LoVo (cell line): ENCODE measurements at places on chromosomes 1 and 21.
A peak's percentile ranks its signal among the peaks of the same experiment; 100 is the strongest.

- no peak for DNase-seq
Observed at GRCh38 chr1:150609732-150610131, 19.7 kb downstream of the ENSA start.

DNA sequence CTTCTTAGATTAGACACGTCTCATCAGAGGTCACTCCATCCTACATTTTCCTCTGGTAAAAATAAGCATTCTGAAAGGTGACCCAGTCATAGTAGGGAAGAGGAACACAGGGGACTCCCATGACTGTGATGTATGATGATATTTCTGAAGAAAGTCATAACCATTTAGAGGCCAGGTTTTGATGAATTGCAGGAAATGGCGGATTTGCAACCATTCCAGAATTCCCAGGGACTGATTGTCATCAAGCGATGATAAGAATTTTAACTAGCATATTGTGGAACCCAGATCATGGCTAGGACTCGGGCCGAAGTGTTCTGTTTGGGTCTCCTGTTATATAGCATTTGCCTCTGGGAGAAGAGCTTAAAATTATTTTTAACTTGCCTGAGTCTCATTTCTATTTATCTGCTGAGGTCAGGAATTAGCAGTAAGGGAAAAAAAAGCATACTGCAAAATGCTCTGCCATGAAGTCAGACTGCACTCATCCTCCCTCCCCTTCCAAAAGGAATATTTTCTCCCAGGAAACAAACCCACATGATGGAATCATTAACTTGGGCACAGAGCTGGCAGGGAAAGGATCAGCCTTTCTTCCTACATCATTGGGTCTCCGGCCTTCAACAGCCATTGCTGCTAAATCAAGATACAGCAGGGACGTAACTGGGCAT is 286.7 kb downstream of the HLX start:
- DNase-seq = no peak

GRCh38 chr1:27102707-27103468 is 52.0 kb downstream of the SLC9A1 start:
- peak; percentile 51 for DNase-seq

- DNase-seq = peak; percentile 33
Observed at GRCh38 chr1:11761988-11762406, at the start of gene C1orf167. TSS of gene C1orf167 (plus strand) at chr1:11762193. CDS start at chr1:11764401, 2,208 bp downstream.

DNA sequence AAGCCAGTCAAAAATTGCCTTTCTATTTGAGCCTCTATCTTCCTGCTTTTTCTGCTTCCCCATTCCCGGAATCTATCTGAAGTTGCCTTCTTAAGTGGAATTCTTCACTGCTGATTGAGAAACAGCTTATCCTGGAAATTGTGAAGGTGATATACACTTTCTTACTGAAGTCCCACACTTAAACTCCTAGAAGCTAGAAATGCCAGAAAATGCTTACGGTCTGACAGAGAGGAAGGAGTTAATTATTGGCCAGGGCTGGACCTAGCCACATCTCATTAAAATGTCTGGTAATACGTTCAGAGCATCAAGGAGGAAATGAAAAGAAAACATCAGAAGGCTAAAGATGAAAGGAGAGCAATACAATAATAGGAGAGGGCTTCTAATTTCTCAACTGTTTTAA is 292.5 kb upstream of the SNX7 start:
- DNase-seq = no peak

- DNase-seq = no peak
Observed at GRCh38 chr1:235409042-235409820, 42.0 kb downstream of the TBCE start.

DNA sequence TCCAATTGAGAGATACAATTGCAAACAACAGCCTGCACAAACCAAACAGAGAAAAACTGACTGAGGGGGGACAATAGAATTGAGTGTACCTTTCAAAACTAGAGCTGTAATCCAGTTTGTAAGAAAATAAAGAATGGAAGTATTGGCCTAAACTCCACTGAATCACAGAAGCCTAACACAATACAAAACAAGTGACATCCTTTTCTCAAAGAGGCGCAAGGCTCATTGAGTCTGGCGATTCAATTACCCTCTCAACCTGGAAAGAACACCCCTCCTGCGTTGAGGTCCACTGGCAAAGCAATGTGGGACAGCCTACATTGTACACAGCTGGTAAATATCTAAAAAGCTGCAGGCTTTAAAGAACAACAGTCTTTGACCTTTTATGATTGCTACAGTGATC is 182.6 kb downstream of the DPYD start:
- no peak for DNase-seq

DNA sequence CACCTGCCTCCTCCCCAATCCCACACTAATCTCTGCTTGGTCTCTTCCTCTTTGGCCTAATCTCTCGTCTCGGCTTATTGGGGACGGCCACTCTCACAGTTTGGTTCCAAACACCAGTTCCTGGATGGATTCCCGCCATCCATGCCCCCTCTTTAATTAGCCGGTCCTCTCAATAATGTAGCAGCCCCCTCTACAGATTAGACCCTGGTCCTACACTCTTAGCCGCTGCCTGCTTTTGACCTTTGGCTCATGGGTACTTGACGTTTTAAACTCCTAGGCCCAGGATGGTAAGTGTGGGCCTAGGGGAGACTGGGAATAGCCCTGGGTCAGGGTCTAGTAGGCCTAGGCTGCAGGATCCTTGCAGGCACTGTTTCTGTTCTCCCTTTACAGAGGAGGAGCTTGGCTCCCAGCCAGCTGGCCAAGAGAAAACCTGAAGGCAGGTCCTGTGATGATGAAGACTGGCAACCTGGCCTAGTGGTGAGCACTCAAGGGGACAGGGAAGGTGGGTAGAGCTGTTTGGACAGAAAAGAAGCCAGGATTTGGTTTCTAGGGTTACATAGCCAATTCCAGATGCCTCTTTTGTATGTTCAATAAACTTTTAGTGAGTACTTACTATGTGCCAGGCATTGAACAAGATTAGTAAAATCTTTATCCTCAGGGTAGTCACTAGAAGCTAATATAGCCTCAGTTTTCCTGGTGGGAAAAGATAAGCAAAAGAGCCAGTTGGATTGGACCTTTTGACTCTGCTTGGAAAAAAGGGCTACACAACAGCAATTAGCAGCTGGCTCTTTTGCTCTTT is 758 bp downstream of the RAD54L start:
- peak; percentile 54 for DNase-seq

DNA sequence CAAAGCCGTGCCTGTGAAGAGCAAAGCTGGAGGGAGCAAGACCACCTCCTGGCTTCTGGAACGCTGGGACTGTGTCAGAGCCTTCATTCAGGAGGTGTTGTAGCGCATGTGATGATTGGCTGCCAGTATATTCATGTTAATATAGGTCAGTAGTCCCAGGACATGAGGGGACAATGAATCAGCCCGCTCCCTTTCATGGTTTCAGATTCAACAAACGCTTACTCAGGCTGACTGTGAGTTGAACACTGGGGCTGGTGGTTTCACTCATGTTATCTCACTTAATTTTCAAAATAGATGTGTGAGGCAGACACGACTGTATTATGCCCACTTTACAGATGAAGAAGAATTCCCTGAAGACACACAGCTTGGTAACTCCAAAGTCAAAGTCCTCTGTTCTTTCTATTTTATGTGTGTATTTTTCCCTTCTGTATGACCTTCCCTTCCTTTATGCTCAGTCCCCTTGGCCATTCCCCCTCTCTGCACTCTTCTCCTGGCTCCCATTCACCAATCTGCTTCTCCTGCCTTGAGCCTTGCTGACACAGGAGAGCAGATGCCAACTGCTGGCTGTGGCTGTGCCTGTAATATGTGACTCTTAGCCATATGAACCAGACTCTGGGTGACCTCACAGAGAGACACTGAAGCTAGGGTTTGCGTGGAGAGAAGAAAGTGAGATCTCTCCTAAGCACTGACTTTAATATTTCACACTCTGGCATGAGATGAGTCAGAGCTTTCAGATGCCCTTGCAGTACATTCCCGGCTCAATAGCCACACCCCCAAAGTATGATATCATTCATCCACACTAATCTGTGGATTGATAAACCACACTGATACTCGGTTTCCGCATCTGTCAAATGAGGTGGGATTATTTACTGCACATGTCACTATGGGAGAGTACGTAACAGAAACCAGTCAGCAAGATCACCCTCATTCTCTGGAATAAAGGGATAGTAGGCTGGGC is 31.4 kb upstream of the KIRREL1 start:
- peak; percentile 34 for DNase-seq

- no peak for DNase-seq
Observed at GRCh38 chr1:117616967-117617366, 11.1 kb downstream of the TENT5C start.

- DNase-seq = peak; percentile 23
Observed at GRCh38 chr21:37659874-37660273, 256.4 kb downstream of the KCNJ6 start.

DNA sequence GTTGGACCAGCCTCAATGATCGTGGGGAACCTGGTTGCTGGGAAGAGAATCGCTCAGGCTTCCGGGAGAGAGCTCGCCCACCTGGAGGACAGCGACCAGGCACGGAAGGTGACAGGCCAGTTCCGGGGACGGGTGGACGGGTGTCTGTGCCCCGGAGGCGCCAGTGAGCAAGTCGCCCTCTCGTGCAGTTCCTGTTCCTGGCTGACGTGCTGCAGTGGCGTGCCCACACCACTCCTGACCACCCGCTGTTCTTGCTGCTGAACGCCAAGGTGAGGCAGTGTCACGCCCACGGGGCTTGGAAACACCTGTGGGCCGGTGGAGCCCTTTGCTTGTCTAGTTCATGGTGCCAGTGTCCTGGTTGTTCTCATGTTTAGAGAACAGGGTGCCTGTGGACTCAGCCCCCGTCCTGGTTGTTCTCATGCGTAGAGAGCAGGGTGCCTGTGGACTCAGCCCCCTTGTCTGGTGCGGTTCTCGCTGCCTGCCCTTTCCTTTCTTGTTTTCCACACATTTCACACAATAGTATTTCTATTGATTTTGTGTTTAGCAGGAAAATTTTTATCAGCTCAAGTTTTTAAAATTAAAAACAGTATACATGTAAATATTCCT is 53.1 kb downstream of the S100B start:
- no peak for DNase-seq

- DNase-seq = no peak
Observed at GRCh38 chr1:30302858-30303257, 420.5 kb downstream of the MATN1 start.

GRCh38 chr1:18919956-18920355 is 17.6 kb upstream of the ALDH4A1 start:
- no peak for DNase-seq

- no peak for DNase-seq
Observed at GRCh38 chr1:228923973-228924686, 188.9 kb downstream of the RHOU start.

DNA sequence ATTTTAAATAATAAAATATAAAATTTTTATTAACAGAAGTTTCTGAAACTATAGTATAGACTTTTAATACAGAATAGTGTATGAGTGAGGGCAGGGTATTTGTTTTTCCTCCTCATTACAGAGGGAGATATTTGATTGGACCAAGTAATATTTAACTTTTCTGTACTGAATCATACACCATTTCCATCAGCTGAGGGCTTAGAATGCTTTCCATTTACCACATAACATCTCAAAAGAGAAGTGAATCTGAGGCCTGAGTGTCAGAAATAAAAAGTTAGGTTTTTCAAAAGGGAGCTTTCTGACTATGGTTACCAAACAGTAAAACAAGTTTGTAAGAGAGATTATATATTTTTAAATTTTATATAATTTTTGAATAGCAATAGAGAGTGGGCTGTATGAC is 29.5 kb downstream of the TLCD4 start:
- no peak for DNase-seq

DNA sequence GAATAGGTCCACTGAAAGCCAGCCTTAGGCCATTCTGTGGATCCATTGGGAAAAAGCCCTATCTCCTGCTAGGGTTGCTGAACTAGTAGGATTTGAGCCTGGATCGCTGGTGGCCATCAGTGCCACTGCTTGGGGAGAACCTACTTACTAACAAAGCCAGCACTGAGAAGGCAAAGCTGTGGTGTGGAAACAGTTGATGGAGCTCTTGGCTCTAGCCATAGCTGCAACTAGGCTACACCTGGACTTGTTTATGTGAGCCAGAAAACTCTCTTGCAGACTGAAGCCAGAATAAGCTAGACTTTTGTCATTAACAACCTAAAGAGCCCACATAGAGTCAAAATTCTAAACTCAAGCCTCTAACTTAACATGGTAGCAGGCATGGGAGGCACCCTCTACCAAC is 20.7 kb downstream of the DAB1 start:
- no peak for DNase-seq

GRCh38 chr1:87464022-87464490 is 135.4 kb downstream of the LMO4 start:
- no peak for DNase-seq

- no peak for DNase-seq
Observed at GRCh38 chr1:244284641-244285156, 167.0 kb downstream of the ADSS2 start.

GRCh38 chr1:192550922-192551534 is 24.5 kb upstream of the RGS1 start:
- no peak for DNase-seq

GRCh38 chr1:51190961-51191360 is 45.1 kb upstream of the RNF11 start:
- DNase-seq = no peak

DNA sequence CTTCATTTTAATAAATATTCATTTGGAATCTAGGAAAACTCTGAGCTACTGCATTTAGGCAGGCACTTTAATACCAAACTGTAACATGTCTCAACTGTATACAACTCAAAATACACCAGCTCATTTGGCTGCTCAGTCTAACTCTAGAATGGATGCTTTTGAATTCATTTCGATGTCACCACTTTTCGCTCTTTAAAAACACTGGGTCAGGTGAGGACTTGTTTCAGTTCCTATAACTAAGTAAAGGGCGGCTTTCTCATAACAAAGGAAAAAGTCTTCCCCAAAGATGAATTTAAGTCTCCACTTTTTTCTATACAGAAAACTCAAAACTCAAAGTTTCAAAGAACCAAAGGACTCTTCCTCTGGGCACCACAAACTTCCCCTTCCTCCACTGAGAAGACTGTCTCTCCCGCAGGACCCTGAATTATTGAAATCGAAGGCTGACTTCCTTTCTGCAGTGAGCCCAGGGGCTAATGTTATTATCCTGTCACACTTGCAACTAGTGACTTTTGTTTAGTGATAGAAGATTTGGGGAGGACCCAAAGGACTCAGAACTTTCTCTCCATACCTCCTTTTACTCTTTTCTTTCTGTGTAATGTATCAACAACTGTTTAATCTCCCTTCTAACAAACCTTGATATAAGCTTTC is 9.7 kb upstream of the DHX9 start:
- no peak for DNase-seq

DNA sequence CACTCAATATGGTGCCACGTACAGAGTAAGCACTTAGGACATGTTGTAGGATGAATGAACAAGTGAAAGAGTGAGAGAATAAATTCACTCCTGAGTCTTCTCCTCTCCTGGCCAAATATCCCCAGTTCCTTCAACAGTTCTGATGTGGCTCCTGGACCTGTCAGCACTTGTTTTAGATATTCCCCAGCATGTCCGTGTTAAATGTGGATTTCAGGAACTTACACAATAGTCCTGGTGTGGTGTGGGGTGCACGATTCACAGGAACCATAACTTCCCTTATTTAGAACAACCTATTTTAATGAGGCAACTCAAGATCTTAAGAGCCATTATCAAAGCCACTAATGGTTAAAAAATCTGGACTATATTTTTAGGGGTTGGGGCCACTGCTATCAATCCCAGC is 39.0 kb upstream of the MYSM1 start:
- no peak for DNase-seq

- DNase-seq = no peak
Observed at GRCh38 chr1:223215026-223215425, 72.0 kb upstream of the TLR5 start.
